ENCODE measurements at places on chromosomes 16 and 17.

- peak; percentile 55 for DNase-seq
Measured at GRCh38 chr16:57297856-57298255, 13.4 kb upstream of the PLLP start.

- no peak for DNase-seq
Measured at GRCh38 chr16:2710021-2710710, 9.9 kb downstream of the PRSS27 start.

GRCh38 chr17:12673788-12674187, 8.1 kb downstream of the MYOCD start:
- no peak for DNase-seq

- no peak for DNase-seq
Measured at GRCh38 chr17:49402706-49403105, 12.0 kb downstream of the PHB1 start.

- no peak for DNase-seq
Measured at GRCh38 chr16:47493381-47494337, 32.5 kb downstream of the PHKB start.

DNA sequence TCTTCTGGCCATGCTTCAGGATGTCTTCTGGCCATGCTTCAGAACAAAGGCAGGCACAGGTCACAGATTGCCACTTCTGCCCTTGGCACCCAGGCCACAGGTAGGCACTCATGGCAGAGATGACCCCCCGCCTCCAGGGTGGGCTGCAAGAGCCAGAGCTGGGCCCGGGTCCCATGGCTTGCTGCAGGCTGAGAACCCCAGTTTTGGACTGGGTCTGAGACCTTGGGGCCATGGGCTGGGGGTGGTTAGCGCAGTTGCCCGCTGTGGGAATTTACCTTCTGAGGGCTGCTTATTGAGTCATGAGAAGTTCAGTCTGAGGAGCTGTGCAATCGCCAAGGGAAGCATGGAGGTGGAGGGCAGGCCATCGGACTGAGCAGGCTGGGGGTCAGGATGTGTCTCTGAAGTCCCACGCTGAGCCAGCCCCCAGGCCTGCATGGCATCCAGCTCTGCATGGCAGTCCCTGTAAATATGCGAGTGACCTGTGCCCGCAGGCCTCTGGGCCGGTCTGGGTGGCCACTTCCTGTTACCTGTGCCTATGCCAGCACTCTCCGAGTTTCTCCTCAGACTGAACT, 1.7 kb downstream of the ANKRD13B start:
- DNase-seq, result no peak

- no peak for DNase-seq
Measured at GRCh38 chr17:45311401-45311759, 5.4 kb downstream of the MAP3K14 start.

DNA sequence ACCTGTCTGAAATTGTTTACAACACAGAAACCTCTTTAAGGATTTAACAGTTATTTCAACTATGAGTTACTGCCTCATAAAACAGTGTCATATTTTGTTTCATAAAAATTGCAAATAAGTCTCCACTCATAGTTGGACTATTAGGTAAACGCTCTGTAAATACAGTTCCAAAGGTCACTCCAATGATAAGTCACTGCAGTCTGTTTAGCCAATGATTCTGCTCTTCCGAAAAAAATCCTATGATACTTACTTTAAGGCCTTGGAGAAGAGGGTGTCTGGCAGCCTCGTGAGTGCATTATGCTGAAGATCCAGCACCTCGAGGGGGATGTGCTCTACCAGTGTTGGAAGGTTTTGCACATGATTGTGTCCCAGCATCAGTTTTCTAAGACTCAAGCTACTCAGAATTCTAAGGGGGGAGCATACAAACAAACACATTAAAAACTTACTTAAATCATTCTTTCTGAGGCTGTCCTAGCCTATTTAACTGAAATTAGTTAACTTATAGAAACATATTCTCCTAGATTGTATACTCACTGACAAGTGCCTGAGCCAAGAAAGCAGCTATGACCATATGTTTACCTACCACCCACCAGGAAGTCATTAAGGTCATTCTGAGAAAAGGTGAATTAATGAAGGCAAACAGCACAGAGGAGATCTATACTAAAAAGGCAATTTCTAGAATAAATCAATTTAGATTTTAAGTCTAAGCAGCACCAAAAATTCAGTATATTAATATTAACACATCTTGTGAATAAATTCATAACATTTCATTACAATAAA, 41.1 kb downstream of the MARVELD3 start:
- no peak for DNase-seq

GRCh38 chr17:35238821-35239220, 4.1 kb upstream of the SLFN5 start:
- DNase-seq, result no peak

- no peak for DNase-seq
Measured at GRCh38 chr17:28906706-28907438, 4.0 kb upstream of the DHRS13 start.

- DNase-seq, result no peak
Measured at GRCh38 chr17:19305256-19305655, 57.3 kb downstream of the B9D1 start.

DNA sequence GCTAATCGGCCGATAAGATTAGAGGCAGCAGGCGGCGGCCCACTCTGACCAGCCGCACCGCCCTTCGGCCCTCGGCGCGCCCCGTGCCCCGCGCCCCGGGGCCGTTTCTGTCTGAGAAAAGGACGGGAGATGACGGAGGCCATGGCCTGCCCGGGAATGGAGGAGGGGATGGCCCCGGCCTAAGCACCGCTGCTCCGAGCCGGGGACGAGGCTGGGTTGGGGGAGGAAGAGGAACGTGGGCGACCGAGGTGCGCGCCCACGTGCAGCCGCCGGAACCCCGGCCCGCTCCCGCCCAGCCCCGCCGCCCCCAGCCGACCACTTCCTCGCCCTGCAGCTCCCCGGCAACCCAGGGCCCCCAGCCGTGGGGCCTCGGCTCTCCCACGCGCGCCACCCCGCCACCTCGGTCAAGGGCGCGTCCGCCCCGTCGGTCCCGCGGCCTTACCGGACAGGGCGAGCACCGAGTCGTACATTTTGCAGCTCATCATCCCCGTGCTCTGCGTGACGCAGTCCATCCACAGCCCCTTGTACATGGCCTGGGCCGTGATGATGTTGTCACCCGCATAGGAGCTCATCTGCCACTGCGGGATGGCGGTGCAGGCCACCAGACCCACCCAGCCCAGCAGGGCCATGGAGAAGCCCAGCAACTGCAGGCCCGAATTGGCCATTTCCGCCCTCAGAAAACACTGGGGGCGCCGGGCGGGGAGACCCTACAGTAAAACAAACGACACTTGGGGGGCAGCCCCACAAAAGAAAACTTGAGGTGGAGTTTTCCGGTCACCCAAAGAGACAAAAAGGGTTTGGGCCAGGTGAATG, 693 bp downstream of the CLDN7 start:
- no peak for DNase-seq

DNA sequence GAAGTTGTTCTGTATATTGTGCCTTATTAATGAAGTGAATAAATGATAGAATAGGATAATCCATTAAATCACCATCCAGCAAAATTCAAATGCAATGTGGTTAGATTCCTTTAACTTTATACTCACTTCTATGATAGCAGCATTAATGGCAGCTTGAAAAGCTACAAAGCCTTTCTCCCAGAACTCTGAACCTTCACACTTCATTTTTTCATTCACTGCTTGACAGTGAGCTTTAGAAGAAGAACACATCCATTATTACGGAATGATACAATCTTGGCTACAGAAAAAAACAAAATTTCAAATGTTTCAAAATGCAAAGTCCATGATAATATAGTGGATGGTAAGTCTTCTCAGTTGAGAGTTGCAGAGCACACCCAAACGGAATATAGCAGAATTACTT, 16.4 kb downstream of the ABCA9 start:
- DNase-seq, result no peak

Data from T-helper 17 cell (primary cell).